Astrocyte of the spinal cord (primary cell): ENCODE measurements at places on chromosomes 4 and X.

DNA sequence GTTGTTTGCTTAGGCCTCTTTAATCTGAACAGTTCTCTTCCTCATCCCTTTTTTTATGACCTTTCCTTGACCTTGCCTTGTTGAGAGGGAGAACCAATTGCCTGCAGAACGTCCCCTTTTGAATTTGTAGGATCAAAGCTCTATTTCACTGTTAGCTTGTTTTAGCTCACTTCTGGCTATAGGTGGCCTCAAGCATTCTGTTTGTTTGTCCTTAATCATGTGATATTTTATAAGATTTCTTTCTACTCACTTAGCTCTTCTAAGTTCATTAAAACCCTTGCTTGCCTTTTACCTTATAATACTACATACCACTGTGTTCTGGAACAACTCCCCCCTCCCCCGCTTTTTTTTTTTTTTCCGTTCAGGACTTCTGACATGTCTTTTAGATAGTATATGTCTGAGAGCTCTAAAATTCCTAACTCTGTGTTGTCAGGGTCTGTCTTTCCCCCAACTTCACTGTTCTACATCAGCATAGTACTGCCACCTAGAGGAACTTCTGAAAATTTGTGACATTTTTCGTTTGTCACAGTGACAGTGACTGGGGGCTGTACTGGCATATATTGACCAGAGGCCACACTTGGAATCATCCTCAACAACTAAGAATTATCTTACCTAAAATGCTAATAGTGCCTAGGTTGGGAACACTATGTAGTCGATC is 128.5 kb downstream of the LARP7 start:
- peak; percentile 12 for DNase-seq

- DNase-seq: peak; percentile 50
Observed at GRCh38 chrX:140040386-140040785, 75.1 kb upstream of the CXorf66 start.

- DNase-seq: no peak
Observed at GRCh38 chrX:71453056-71453455, 79.8 kb upstream of the OGT start.

DNA sequence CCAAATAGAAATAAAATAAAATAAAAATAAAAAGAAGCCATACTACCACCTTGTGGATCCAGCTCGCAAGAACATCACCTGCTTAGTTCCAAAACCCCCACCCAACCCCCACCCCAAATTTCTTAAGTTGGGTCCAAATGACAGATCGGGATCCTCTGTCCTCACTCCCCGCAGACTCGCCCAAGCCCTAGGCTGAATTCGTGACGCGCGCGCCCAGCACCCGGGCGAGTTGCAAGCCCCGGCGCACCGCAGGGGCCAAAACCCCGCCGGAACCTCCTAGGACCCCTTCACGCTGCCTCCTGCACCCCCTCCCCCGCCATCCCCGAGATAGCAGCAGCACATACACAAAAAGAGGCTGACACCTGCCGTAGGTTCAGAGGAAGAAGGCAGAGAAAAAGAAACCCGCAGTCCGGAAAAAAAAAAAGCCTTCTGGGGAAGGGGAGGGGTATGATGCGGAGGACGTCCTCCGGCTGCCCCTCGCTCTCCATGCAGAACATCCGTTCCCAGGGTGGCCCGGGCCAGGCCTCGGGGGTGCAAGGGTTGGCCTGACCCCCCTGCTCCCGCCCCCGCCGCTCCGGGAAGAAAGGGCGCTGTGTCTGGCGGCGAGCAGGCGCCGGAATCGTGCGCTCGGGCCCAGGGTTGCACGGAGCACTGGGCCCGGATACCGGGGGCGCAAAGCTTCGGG is 2.6 kb downstream of the NLGN4X start:
- DNase-seq: peak; percentile 8
